EH (cell line): ENCODE measurements at places on chromosomes 16 and 17.

DNA sequence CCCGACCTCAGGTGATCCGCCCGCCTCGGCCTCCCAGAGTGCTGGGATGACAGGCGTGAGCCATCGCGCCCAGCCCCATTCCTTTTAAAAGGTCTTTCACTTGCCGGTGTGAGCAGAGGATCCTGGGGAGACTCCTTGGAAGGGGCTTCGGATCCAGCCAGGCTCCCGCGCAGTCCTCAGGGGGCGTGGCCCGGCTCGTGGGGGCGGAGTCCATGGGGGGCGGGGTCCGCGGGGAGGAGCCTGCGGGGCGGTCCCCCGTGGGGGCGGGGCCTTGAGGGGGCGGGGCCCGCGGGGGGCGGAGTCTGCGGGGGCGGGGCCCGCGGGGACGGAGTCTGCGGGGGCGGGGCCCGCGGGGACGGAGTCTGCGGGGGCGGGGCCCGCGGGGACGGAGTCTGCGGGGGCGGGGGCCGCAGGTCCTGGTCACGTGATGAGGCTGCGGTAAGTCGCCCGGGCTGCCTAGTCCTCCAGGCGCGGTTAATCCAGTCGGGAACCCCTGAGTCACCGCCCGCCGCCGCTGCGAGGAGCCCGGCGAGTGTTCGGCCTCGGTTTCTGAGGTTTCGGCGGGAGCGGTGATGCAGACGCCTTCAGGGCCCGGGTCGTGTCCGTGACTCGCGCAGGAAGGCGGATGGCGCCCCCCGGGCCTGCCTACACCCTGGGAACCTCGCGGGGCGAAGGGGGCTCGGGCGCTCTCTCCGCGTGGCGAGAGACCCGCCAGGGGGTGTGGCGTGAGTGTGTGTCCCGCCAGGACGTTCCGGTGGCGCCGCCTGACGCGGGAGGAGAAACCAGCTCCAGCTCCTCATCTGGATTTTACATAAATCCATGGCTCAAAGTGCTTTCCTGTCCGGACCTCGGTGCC is 23.6 kb upstream of the ABR start:
- peak; percentile 71 for DNase-seq

DNA sequence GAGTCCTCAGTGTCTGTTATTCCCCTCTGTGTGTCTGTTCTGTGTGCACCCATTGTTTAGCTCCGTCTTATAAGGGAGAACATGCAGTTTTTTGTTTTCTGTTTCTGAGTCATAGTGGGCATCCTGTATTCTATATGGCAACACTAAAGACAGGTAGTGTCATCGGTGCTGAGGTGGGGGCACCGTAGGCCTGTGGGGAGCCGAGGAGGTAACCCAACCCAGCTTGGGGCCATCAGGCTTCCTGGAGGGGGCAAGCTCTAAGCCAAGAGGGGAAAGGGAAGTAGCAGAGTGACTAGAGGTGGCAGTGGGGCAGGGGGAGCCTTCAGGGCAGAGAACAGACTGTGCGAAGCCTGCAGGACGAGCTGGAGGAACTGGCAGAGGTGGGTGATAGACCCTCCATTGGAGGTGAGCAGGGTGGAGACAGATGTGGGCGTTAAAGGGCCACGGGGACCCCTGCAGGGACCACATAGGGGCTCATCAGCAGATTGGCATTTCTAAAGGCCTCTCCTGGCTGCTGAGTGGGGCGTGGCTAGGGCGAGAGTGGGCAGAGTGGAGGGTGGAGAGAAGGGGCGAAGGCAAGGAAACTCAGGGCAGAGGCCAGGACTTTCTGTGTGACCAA is 36.5 kb downstream of the CPNE2 start:
- DNase-seq, result no peak

DNA sequence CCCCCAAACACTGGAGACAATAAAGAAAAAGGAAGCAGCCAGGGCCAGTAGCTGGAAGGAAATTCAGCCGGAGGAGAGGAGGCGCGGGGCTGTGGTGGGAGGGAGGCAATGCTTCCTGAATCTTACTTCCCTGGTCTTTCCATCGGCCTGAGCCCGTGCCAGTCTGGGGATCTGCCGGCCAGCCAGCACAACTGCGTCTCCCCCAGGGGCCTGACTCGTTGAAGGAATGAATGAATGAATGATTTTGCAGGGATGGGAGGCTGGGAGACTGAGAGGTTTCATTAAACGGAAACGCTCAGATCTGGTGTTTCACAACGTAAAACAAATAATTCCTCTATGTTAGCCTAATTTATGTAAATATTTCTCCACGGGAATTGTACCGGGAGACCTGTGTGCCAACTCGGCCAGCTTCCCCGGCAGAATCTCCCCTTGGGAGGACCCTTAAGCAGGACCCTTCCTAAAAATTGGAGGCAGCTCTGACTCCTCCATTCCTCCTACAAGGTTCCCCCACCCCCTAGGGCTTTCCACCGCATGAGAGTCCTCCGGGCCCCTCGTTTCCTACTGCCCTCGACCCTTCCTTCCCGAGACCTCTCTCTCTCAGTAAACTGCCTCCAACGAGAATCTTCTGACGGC is 1.3 kb upstream of the BAIAP2 start:
- DNase-seq, result no peak

DNA sequence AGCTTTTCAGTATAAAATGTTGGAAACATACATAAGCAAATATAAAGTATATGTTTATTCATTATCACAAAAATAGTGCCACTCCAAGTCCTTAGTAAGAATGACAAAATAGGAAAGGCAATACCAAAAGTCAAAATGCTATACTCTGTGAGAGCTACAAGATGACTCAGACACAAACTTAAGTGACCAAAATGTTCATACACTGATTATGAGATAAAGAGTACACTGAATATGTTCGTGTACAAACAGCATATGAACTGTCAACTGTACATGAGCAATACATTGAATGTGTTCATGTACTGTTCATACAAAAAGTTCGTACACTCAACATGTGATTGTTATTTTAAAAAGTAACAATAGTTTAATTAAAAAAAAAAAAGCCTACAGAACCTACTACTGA is 103.3 kb downstream of the CA4 start:
- peak; percentile 12 for DNase-seq

- DNase-seq, result no peak
These were observed 25.1 kb downstream of the PRR11 start for GRCh38 chr17:59180626-59181025.

DNA sequence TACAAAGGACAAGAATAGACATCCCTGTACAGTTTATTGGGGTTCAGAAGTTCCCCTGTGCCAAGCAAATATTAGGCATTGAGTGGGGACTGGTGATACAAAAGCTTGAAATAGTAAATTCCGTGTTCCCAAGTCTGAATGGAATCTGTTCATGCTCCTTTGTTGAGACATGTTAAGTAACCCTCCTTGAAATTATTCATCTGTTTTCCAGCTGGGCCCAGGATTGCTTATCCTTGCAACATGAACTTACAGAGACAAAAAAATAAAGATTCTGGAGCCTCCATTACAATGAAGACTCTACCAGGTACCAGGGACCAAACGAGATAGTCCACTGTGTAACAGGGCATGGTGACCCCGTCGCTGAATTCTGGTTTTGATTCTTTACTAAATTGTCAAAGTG is 6.1 kb upstream of the CCL8 start:
- DNase-seq, result peak; percentile 24

- no peak for DNase-seq
These were observed 2.1 kb downstream of the KCNH4 start for GRCh38 chr17:42178817-42179216.

GRCh38 chr16:88355389-88356123 is 27.2 kb upstream of the ZNF469 start:
- no peak for DNase-seq

GRCh38 chr16:2296661-2297505 is 29.0 kb upstream of the RNPS1 start:
- DNase-seq, result peak; percentile 54

GRCh38 chr17:14622615-14623101 is 321.8 kb downstream of the HS3ST3B1 start:
- peak; percentile 98 for DNase-seq

DNA sequence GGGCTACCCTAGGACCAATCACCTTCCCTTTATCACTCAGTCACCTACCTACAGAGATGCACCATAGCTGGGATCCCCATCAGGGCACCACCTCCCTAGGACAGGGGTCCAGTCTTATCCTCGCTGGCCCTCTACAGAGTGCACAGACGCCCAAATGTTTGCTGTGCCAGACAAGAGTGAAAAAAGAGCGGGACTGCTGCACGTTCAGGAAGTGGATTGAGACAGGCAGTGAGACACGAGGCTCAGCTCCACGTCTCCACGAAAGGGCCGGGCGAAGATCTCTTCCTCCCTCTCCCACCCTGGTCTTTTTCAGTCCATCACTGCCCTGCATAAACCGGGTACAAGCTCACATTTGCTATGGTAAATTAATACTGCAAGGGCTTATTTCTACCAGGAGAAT is 95.5 kb downstream of the ZFHX3 start:
- DNase-seq, result no peak

- peak; percentile 84 for DNase-seq
These were observed 30.3 kb downstream of the CACNA1H start for GRCh38 chr16:1182950-1183907.

DNA sequence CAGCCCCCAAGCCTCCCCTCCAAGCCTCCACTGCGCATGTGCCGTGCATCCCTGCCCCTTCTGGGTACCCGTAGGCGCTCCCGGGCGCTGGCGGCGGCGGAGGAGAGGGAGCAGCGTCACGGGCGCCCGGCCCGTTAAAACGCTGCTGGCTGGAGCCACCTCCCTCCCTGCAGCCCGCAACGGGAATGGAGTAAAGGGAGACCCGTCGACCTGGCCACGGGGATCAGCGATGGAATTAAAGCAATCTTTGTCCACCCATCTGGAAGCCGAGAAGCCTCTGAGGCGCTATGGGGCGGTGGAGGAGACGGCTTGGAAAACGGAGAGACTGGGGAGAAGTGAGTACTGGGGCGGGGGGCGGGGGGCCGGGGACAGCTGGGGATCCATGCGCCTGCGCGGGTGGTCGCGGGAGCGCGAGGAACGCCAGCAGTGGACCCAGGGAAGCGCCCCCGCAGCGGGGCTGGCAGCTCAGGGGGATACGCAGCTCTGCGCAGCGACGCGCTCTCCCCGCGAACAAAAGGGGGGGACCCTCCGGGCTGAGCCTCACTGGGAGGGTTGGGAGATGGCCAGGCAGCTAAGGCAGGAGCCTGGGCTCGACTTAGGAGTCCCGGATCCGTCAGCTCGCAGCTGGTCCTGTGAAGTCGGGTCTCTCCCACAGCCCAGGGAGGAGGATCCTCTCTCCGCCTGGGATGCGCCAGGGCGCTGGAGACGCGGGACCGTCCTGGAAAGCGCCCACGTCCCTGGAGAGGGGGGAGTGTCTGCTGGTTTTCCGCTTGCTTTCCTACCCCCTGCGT is at the start of gene BMERB1:
BMERB1 (plus strand) TSS at position 164 of the 791 bp plus-strand sequence; CDS start at position 230, 66 bp downstream.
- peak; percentile 79 for DNase-seq

DNA sequence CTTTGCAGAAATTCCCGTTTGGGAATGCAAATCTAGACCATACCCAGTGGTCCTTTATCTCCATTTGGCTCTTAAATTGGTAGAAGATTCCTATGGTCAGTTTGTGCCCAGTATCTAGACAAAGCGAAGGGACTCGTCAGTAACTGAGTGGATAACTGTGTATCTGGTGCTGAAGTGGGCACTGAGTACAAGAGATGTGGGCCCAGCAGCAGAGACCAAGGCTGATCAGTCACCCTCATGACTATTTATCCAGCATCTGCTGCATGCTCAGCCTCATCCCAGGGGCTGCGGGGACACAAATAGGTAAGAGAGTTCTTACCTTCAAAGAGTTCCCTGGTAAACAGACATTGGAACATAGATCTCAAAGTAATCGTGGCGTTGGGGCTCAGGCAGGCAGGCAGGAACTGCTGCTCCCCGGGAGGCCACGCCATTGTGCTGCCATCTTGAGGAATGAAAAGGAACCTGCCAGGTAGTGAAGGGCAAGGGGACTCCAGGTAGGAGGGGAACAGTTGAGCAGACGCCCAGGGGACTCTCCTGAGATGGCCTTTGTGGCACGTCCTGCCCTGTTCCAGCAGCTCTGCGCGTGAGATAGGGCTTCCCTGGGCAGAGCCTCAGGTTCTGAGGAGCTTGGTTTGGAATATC is 10.3 kb downstream of the NT5M start:
- peak; percentile 34 for DNase-seq

- no peak for DNase-seq
These were observed 44.3 kb downstream of the LCMT1 start for GRCh38 chr16:25155553-25156460.
